ENCODE measurements at places on chromosomes 1 and 21.

- no peak for DNase-seq
These were observed 88.5 kb upstream of the SOD1 start for GRCh38 chr21:31570824-31571566.

DNA sequence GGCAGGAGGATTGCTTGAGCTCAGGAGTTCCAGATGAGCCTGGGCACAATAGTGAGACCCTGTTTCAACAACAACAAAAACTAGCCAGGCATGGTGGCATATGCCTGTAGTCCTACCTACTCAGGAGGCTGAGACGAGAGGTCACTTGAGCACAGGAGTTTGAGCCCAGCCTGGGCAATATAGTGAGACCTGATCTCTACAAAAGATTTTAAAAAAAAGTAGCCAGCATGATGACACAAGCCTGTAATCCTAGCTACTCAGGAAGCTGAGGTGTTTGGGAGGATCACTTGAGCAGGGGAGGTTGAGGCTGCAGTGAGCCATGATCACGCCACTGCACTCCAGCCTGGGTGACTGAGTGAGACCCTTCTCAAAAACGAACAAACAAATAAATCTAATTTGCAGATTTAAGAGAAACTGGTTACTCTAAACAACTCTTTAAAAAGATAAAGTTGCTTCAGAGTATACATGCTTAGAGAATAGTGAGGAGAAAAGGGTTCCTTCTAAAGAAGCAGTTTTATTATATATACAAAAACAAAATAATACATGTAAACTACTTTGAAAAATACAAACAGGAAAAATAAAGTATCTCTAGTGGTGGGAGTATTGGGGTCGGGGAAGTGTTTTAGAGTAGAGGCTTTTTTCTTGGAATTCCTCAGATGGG lies 88.4 kb downstream of the ADCY10 start:
- DNase-seq, result no peak

DNA sequence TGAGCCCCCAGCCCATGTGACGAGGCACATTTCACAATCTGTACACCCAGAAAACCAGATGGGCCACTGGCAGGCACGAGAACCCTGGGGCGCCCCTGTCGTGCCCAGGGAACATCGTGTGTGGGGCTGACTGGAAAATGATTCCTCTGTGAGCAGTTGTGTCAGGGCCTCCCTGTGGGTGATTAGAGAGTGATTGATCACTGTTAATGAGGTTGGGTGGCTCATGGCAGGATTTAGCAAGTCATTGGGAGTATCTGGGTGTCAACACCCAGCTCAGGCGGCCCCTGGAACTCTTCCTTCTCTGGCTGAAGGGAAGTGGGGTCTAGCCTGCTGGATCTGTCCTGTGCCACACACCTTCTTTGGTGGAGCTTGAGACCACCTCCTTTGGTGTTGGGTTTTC lies 5.7 kb downstream of the GRHL3 start:
- no peak for DNase-seq

DNA sequence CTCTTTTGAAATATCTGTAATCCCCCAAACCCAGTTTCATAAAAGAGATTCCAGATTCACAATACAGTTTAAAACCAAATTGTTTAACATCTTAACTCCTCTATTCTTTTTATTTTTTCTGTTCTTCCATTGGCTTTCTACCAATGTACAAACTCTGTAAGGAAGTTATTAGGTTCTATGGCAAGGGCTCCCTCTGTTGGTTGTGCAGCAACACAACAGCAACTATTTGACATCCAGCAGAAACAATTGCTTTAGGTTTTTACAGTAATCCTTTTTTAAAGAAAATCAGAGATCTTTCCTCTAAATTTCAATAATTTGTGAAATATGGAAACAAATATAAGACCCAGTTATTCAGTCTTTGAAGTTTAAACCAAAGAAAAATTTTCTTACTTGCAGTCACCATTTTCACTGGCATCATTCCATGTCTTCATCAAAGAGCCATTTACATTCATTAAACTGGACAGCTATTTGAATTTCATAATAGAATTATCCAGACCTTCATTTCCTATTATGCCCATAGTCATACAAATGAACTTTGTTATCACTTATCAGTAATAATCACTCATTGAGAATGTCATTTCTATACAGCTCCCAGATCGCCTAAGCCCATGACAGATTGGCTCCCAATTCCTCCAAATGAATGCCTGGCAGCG lies 46.5 kb upstream of the RNF11 start:
- DNase-seq, result no peak

DNA sequence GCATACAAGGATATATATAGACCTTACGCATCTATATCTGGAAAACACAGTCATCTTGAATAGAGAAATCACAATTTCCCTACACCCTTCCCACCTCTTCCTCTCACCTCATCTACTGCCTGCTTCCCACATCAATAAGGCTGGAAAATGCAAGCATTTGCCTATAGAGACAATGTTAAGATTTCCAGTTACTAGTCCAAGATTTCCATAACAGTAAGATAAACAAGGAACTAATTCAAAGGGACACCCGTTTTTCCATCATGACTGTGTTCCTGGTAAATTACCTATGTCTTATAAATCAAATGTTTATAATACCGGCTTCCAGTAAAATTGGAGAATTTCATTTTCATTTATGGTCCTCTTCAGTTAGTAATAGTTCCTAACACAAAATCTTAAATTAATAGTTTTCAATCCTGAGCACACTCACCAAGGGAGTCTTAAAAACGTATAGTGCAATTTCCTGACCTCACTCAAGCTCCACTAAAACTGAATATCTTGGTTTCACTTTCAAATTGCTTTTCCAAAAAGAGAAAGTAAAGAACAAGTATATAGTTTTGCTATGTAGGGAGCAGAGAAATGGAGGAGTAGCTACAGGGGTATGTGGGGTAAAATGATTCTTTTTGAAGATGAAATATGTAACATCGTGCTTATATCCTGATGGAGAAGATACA lies 398.7 kb downstream of the PLPP3 start:
- DNase-seq, result no peak

DNA sequence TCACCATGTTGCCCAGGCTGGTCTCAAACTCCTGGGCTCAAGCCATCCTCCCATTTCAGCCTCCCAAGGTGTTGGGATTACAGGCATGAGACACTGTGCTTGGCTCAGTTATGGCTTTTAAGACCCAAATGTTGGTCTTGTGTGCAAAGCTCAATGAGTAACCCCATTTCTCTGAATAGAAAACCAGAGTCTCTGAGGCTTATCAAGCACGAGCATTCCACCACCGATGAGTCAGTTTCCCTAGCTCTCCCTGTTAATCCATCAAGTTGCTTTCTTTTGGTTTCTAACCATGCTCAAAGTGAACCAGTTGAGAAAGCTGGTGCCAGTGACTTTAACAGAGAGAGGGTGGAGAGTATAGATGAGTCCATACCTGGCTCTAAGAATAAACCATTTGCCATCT lies 350.9 kb upstream of the ADGRL2 start:
- DNase-seq, result no peak

GRCh38 chr21:25373126-25374082 lies 233.9 kb downstream of the MRPL39 start:
- no peak for DNase-seq

- DNase-seq, result no peak
These were observed at the start of gene PDE9A for GRCh38 chr21:42653231-42654061. Gene PDE9A, plus strand, starts transcription at chr21:42653621. Its CDS starts 194 bp downstream, at chr21:42653815.

GRCh38 chr1:2927393-2928360 lies 93.6 kb upstream of the ACTRT2 start:
- DNase-seq, result no peak

GRCh38 chr1:81549588-81550127 lies 251.1 kb upstream of the ADGRL2 start:
- DNase-seq, result no peak

Measured in activated CD4-positive, CD25-positive, alpha-beta regulatory T cell treated with anti-CD3 and anti-CD28 coated beads, Interleukin-2, amount 50 U/mL, for 72 hours (primary cell).